ENCODE measurements at places on chromosomes 6 and 20.

DNA sequence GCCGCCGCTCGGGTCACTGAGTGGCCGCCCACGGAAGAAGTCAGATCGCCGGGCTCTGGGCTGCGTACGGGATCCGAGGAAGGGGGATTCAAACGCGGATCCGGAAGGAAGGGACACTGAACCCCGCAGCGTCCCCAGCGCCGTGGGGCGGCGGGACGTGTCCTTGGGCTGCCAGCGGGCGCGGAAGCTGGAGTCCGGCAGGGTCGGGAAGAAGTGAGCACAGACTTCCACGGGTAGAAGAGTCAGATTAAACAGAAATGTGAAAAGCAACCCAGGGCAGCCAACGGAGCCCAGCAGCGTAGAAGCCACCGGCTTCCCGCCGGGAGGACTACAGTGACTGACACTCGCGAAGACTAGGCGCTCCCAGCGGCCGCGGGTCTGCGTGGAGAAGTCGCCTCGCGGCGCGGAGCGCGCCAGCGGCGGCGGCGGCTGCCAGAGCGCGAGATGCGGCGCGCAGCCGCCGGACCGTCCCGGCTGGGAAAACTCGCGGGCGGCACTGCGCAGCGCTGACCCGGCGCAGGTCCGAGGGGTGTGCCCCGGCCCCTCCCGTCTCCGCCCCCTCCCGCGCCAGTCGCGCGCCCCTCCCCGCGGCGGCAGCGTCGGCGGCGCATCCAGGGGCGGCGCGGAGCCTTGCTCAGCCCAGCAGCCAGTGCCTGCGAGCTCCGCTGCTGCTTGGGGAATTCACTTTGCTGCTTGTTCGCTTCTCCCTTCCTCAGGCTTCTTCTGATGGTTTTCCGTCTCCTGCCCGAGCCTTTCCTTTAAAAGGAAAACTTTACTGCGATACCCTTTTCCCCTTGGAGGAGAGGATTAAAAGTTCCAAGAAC, at the start of gene SAMD5:
Gene SAMD5, plus strand, starts transcription at position 649 of the 824 bp plus-strand sequence. CDS start 239 bp downstream, outside the sequence.
- no peak for DNase-seq

GRCh38 chr6:137291441-137291840, 72.3 kb upstream of the IFNGR1 start:
- DNase-seq, result no peak

DNA sequence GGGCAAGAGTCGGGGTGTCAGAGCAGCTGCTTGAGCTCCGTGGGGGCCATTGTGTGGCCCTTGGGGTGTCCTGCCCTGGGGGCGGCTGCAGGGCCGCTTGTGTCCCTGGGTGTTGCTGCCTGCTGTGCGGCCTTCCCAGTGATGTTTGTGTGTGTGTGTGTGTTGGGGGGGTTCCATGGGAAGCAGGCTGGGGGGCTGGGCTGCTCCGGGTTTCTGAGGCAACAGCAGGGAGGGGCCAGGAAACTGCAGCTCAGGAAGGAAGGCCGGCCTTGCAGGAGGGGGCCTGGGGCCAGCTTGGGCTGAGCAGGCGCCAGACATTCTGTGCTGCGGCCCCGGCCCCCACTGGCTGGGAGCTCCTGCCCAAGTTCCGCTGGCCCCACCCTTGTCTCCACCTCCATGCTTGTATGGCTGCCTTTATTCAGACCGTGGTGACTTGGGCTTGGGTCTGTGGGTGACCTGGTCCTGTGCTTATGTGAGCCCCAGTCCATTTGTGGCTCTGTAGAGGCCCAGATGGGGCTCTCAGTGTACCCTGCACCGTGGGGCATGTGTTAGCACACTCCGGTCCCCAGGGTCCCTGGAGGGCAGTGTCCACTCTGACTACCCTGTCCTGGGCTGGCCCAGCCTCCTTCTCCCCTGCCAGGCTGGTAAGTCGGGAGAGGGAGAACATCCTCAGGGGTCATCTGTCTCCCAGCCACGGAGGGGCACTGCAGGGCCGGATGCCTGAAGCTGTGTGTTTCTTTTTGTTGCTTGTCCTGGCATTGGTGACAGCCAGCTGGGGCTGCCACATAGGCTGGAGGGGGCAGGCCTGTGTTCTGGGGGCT, 4.6 kb upstream of the SOX18 start:
- DNase-seq, result no peak

- no peak for DNase-seq
These were observed 31.0 kb downstream of the IBTK start for GRCh38 chr6:82216549-82216948.

GRCh38 chr6:135887069-135887468, 35.6 kb downstream of the PDE7B start:
- no peak for DNase-seq

GRCh38 chr6:112501705-112502104, 154.6 kb downstream of the RFPL4B start:
- no peak for DNase-seq

DNA sequence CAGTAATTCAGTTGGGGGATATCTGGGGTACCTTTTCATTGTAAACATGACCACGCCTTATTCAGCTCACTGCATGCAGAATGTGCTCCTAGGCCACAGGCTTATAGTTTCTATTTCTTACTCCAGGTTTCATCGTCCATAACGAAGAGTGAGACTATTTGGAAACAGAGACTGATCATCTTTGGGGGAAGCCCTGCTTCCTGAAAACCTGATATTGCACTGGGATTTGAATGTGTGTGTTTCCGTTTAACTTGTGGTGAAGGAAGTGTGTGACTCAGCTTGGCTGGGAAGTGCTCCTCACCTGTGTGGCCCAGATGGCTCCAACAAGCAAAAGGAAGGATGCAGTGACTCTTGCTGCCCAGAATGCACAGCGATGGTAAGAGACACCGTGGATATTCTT, 19.6 kb upstream of the LTV1 start:
- DNase-seq, result no peak

- no peak for DNase-seq
These were observed 526.1 kb upstream of the MARCKS start for GRCh38 chr6:113331021-113331420.

DNA sequence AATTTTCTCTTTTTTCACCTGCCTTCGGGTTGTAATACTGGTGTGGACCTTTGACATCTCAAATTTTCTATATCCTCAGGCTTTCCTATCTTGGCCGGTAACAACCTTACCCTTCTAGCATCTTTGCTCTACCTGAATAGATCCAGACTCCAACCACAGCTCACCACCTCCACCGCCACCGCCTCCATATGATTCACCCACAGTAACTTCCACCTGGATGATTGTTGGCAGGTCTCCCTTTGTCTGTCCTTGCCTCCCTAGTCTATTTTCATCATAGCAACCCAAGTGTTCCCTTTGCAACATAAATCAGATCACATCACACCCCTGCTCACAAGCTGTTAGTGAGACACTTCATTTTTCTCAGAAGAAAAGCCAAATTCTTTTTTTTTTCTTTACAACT, 525.8 kb upstream of the POU3F2 start:
- no peak for DNase-seq

DNA sequence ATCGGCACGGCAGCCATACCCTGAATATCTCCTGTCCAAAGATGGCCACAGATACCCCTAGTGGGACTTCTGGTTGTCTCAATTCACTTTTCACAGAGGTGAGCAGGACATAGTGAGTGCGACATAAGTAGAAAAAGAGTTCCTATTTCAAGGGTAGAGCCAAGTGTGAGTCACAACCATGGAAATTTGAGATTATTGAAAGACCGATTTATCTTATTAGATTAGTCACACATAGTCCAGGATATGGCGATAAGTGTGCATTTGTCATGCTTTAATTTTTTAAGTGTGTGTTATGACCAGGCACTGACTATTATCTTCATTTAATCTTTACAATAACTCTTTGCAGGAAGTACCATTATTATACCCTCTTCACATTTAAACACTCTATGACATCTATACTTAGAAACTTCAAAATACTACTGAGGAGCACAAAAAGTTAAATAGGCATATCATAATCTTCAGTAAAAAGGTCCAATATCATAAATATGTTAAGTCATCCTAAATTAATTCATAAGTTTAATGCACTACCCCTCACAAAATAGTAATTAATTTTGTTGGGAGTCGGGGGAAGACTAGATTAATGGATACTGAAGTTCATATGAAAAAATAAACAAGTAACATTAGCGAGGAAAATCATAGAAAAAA, 13.4 kb upstream of the TNFAIP3 start:
- no peak for DNase-seq

- DNase-seq, result no peak
These were observed 79.7 kb upstream of the NFATC2 start for GRCh38 chr20:51622004-51622874.

GRCh38 chr20:58898629-58899408, 46.3 kb downstream of the GNAS start:
- DNase-seq, result no peak

DNA sequence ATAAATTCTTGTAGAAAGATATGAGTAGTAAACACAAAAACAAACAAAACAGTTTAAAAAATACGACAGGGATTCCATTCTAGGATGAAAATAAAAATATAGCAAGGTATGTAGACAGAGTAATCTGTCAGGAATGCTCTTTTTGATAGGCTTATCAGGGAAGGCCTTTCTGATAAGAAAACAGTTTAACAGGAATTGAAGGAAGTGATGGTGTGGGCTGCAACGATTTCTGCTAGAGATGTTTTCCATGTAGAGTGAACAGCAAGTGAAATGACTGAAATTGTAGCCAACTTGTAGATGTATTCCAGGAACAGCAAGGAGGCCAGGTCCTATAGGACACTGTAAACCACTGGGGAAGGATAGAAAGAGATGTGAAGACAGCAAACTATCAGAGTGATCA, 689.7 kb upstream of the GJE1 start:
- DNase-seq, result no peak

DNA sequence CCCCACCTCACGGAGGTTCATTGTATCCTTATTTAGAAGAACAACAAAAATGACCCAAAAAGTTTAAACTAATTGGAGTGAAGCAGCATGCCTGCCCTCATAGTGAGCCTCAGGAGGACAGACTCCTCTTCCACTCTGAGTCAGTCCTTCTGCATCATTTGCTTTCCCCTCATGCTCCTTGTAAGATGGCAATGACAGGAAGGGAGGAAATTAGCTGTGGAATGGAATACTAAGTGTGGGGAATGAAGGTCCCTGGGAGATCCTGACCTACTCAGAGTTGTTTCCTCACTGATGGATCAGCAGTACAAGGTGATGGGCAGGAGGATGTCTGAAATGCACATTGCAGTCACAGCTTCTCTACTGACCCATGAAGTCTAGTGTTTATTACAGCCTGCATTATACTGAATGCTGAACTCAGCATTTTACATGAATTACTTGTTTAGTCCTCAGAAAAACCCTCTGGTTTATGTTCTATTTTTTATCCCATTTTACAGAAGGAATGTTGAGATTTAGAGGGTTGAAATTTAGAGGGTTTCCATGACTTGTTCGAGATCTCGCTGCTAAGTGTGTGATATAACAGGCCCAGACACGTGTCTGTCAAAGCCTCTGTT, 212.0 kb upstream of the PCSK2 start:
- DNase-seq, result no peak
